Breast epithelium (tissue), 4 donors: ENCODE measurements at places on chromosomes 1 and 21. TPM values are rescaled to one million over a fixed set of nuclear protein-coding genes. Genes with fewer than 3 reads are reported as not detected.

Gene LCE1D
- total RNA-seq: not detected

GRCh38 chr21:31318971-31319370, 25.1 kb downstream of the TIAM1 start:
- no peaks in the 10 kb centered on the region for H3K4me1 ChIP-seq
- no peak for DNase-seq
- H3K36me3 ChIP-seq: no peaks in the 10 kb centered on the region
- no peaks in the 10 kb centered on the region for H3K27me3 ChIP-seq
- H3K27ac ChIP-seq: no peak overlapping the region

Gene NBL1
- total RNA-seq: 111 TPM

Gene GPR137B
- 25.6 TPM for total RNA-seq

DNA sequence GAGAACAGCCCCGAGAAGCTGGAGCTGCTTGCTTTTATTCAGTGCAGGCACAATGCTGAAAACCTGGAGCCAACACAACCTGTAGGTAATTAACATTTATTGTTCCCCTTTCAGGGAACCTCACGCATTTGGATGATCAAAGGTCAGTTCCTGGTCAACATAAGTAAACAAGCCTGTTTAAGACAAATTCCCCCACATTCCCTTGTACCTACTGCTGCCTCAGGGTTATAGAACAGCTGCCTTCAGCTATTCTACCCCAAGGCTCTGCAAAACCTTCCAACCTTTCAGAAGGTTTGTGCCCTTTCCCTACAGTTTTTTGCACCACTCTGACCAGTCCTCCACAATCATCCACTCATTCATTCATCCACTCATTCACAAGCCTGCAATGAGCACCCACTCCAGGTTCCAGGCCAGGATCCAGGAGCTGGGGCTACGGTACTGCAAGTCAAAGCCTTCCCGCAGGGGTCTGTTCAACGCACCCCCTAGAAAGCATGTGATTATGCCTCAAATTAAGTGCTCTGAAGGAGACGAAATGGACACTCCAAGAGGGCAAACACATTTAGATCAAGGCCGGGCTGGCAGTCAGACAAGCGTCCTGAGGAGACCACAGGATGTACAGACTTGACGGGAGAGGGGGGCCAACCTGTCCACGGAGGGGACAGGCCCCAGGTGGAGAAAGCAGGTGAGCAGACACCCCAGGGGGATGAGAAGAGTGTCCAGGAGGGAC, 683.9 kb downstream of the MATN1 start:
- H3K27me3 ChIP-seq: peaks cover 8% of the 10 kb centered on the region
- DNase-seq: no peak
- H3K4me1 ChIP-seq: no peaks in the 10 kb centered on the region
- no peak overlapping the region for H3K4me3 ChIP-seq

- H3K4me3 ChIP-seq: no peak overlapping the region
- no peak overlapping the region for H3K27ac ChIP-seq
- no peaks in the 10 kb centered on the region for H3K4me1 ChIP-seq
- DNase-seq: no peak
- no peaks in the 10 kb centered on the region for H3K36me3 ChIP-seq
Measured at GRCh38 chr1:219109424-219110018, 64.2 kb upstream of the LYPLAL1 start.

- no peaks in the 10 kb centered on the region for H3K27me3 ChIP-seq
- H3K4me3 ChIP-seq: no peak overlapping the region
- no peaks in the 10 kb centered on the region for H3K36me3 ChIP-seq
- DNase-seq: no peak
- H3K27ac ChIP-seq: no peak overlapping the region
Measured at GRCh38 chr1:61071205-61072130, 10.9 kb upstream of the NFIA start.

GRCh38 chr1:1462318-1462966, 9.1 kb upstream of the ATAD3B start:
- H3K4me3 ChIP-seq: no peak overlapping the region
- no peaks in the 10 kb centered on the region for H3K27me3 ChIP-seq
- no peaks in the 10 kb centered on the region for H3K36me3 ChIP-seq
- peak; percentile 57 for DNase-seq

Gene ASCL5
- total RNA-seq: not detected

GRCh38 chr1:22641906-22642636, 1.4 kb upstream of the C1QC start:
- no peaks in the 10 kb centered on the region for H3K36me3 ChIP-seq
- no peaks in the 10 kb centered on the region for H3K27me3 ChIP-seq
- H3K27ac ChIP-seq: no peak overlapping the region
- H3K4me1 ChIP-seq: no peaks in the 10 kb centered on the region
- DNase-seq: peak; percentile 53

- no peaks in the 10 kb centered on the region for H3K27me3 ChIP-seq
- no peak for DNase-seq
- peaks cover 14% of the 10 kb centered on the region for H3K36me3 ChIP-seq
- no peak overlapping the region for H3K4me3 ChIP-seq
- no peak overlapping the region for H3K27ac ChIP-seq
Measured at GRCh38 chr1:19089524-19089923, 120.5 kb downstream of the UBR4 start.

GRCh38 chr21:37507716-37508115, 141.1 kb downstream of the DYRK1A start:
- no peak for DNase-seq
- H3K36me3 ChIP-seq: peaks cover 15% of the 10 kb centered on the region
- H3K4me1 ChIP-seq: no peaks in the 10 kb centered on the region
- no peak overlapping the region for H3K4me3 ChIP-seq
- H3K27me3 ChIP-seq: no peaks in the 10 kb centered on the region

- no peak for DNase-seq
- peak within 1 kb of the TSS; percentile 61 for H3K4me3 ChIP-seq
- no peaks in the 10 kb centered on the region for H3K36me3 ChIP-seq
- H3K27me3 ChIP-seq: peaks cover 17% of the 10 kb centered on the region
Measured at GRCh38 chr1:67307251-67308060, at the start of gene IL12RB2. Gene IL12RB2 (plus strand): TSS chr1:67307873. CDS start chr1:67320369, 12,496 bp downstream.

Gene C1orf53
- total RNA-seq: 2.6 TPM

GRCh38 chr1:246681900-246682895, 42.0 kb upstream of the SCCPDH start:
- no peaks in the 10 kb centered on the region for H3K4me1 ChIP-seq
- no peaks in the 10 kb centered on the region for H3K36me3 ChIP-seq
- no peak overlapping the region for H3K27ac ChIP-seq
- no peak for DNase-seq
- H3K4me3 ChIP-seq: no peak overlapping the region

Gene FYB2
- 22.9 TPM for total RNA-seq

DNA sequence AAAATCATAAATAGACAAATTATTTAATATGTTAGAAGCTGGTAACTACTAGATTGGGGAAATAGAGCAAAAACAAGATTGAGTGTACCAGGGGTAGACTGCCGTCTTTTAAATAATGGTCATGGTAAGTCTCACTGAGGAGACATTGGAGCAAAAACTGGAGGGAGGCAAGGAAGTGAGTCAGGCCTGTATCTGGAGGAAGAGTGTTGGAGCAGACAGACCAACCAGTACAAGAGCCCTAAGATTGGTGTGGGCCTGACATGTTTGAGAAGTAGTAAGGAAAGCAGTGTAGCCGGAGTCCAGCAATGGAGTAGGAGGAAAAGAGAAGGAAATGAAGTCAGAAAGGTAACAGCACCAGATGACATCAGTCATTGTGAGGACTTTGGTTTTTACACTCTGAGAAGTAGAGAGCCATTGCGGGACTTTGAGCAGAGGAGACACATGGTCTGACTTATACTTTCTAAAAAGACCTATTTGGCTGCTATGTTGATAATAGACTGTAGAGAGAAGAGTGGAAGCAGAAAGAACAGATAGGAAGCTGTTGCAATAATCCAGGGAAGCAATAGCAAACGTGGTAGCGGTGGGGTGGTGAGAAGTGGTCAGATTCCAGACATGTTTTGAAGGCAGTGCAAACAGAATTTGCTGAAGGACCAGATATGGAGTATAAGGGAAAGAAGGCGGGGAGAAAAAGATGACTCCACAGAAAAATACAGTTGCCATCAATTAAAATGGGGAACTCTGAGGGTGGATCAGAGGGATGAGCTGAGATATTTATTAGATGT, 44.7 kb upstream of the GJA5 start:
- no peaks in the 10 kb centered on the region for H3K27me3 ChIP-seq
- no peaks in the 10 kb centered on the region for H3K36me3 ChIP-seq
- H3K4me1 ChIP-seq: no peaks in the 10 kb centered on the region
- no peak overlapping the region for H3K27ac ChIP-seq
- no peak for DNase-seq
- no peak overlapping the region for H3K4me3 ChIP-seq

GRCh38 chr1:244788493-244789275, 46.8 kb upstream of the COX20 start:
- no peaks in the 10 kb centered on the region for H3K4me1 ChIP-seq
- DNase-seq: no peak
- no peak overlapping the region for H3K4me3 ChIP-seq

DNA sequence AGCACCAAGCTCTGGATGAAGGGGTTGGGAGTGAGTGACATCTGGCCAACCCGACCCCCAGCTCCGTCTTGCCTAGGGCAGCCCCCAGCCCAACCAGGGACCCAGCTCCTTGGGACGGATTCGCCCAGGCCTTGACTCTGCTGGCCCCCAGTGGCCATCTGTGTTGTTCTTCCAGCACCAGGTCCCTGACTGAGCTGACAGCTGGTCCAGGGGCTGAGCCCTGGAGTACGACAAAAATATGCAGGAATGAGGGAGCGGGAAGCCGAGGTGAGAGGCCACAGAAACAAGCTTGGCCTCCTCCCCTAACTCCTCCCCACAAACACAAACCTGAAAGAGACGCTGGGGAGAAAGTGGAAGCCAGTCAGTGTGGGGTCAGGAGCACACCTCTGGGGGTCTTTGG, 55.0 kb upstream of the PAX7 start:
- no peaks in the 10 kb centered on the region for H3K4me1 ChIP-seq
- peaks cover 1% of the 10 kb centered on the region for H3K27me3 ChIP-seq
- no peak for DNase-seq
- no peak overlapping the region for H3K4me3 ChIP-seq
- H3K36me3 ChIP-seq: no peaks in the 10 kb centered on the region

GRCh38 chr1:96967311-96967710, 245.7 kb downstream of the PTBP2 start:
- no peaks in the 10 kb centered on the region for H3K36me3 ChIP-seq
- no peak overlapping the region for H3K27ac ChIP-seq
- H3K4me1 ChIP-seq: no peaks in the 10 kb centered on the region
- H3K27me3 ChIP-seq: no peaks in the 10 kb centered on the region
- no peak for DNase-seq

- no peaks in the 10 kb centered on the region for H3K4me1 ChIP-seq
- no peaks in the 10 kb centered on the region for H3K36me3 ChIP-seq
- no peak overlapping the region for H3K4me3 ChIP-seq
- DNase-seq: no peak
Measured at GRCh38 chr1:173508541-173508940, 31.4 kb downstream of the PRDX6 start.

Gene RAP1GAP
- total RNA-seq: 7.2 TPM

Gene DNASE2B
- total RNA-seq: 1.3 TPM

Gene IPO13
- 20.5 TPM for total RNA-seq

Gene CHODL
- total RNA-seq: 1.0 TPM

Gene HMGN1
- 68.5 TPM for total RNA-seq

Gene FAM177B
- 2.3 TPM for total RNA-seq

- H3K4me1 ChIP-seq: no peaks in the 10 kb centered on the region
- H3K4me3 ChIP-seq: no peak overlapping the region
- no peaks in the 10 kb centered on the region for H3K27me3 ChIP-seq
- peak; percentile 51 for DNase-seq
- H3K27ac ChIP-seq: peak overlapping the region; percentile 48
Measured at GRCh38 chr1:185412385-185413087, 95.5 kb upstream of the IVNS1ABP start.

- no peaks in the 10 kb centered on the region for H3K4me1 ChIP-seq
- no peak overlapping the region for H3K27ac ChIP-seq
- no peaks in the 10 kb centered on the region for H3K36me3 ChIP-seq
- no peak for DNase-seq
- H3K4me3 ChIP-seq: no peak overlapping the region
Measured at GRCh38 chr21:44893948-44894656, 20.6 kb upstream of the PTTG1IP start.
